ENCODE measurements at places on chromosomes 2 and 18. TPM values are rescaled to one million over a fixed set of nuclear protein-coding genes. Genes with fewer than 3 reads are reported as not detected.

GRCh38 chr2:104432991-104433390 lies 420.9 kb upstream of the POU3F3 start:
- DNase-seq: no peak

DNA sequence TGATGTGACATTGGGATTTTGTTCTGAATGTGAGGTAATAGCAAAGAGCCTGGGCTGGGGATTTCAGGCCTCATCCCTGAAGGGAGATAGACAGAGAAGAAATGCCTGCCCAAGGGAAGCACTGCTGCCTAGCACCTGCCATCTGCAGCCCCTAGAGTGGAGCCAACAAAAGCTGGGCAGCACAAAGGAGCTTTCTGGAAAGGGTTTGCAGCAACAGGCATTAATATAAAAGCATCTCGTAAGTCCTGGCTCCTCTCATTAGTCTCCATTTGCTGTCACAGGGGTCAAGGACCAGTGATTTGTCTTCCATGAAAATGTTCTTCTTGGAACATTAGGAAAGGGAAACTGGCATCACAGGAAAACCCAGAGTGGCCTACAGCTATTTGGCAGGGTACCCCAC lies 157.2 kb upstream of the SLC14A2 start:
- no peak for DNase-seq

The PDE1A gene
- 16.9 TPM for polyA plus RNA-seq

The UCN gene
- 1.4 TPM for polyA plus RNA-seq

DNA sequence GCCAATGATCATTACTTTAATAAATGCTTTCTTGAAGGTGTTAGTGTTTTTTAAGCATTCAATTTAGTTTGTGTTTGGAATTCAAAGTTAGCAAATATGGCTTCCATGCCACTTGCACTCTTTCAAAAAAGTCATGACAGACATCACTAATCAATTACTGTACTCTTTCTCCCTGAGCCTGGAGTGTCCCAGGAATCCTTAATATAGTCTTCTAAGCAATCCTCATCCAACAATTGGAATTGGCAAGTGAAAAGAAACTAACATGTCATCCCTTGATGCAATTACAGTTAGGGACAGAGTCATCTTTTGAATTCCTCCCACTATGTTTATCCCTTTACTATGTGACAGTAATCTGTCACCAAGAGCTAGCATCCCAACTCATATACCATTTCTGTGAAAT lies 29.7 kb upstream of the GPR55 start:
- no peak for DNase-seq

The RAX gene
- polyA plus RNA-seq: not detected

The PREPL gene
- polyA plus RNA-seq: 136 TPM
